ENCODE measurements at places on chromosomes 5 and 9. TPM values are rescaled to one million over a fixed set of nuclear protein-coding genes. Genes with fewer than 3 reads are reported as not detected.

The LCN2 gene
- not detected for total RNA-seq

The WDR41 gene
- total RNA-seq: 47.4 TPM

The IL9 gene
- total RNA-seq: not detected

DNA sequence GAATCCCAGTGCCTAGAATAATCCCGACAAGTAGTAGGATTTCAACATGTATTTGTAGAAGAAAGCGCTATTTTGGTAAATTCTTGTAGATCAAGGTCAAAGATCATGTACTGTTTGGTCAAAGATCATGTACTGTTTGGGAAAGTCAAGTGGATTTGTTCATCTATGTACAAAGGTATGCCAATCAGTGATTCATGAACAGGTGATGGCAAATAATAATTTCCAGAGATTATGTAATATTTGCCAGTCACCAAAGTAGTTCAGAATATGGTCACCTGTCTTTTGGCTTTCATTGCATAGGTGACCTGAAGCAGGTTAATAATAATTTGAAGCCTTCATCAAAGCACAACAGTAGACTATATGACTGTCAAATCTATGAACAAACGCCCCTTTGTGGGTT, 398.2 kb downstream of the EFNA5 start:
- H3K4me3 ChIP-seq: no peak overlapping the region
- no peak for DNase-seq
- peaks cover 1% of the 10 kb centered on the region for H3K27me3 ChIP-seq
- no peaks in the 10 kb centered on the region for H3K36me3 ChIP-seq

- peaks cover 17% of the 10 kb centered on the region for H3K36me3 ChIP-seq
- DNase-seq: no peak
- H3K27ac ChIP-seq: no peak overlapping the region
- no peak overlapping the region for H3K4me3 ChIP-seq
- H3K27me3 ChIP-seq: peaks cover 3% of the 10 kb centered on the region
- H3K4me1 ChIP-seq: peaks cover 14% of the 10 kb centered on the region
Observed at GRCh38 chr5:75365740-75366139, 28.7 kb downstream of the HMGCR start.

The GABRA6 gene
- total RNA-seq: not detected

GRCh38 chr5:78273436-78273835, 21.1 kb downstream of the AP3B1 start:
- no peak overlapping the region for H3K4me3 ChIP-seq
- H3K4me1 ChIP-seq: peaks cover 20% of the 10 kb centered on the region
- no peaks in the 10 kb centered on the region for H3K27me3 ChIP-seq
- DNase-seq: no peak
- H3K27ac ChIP-seq: no peak overlapping the region

DNA sequence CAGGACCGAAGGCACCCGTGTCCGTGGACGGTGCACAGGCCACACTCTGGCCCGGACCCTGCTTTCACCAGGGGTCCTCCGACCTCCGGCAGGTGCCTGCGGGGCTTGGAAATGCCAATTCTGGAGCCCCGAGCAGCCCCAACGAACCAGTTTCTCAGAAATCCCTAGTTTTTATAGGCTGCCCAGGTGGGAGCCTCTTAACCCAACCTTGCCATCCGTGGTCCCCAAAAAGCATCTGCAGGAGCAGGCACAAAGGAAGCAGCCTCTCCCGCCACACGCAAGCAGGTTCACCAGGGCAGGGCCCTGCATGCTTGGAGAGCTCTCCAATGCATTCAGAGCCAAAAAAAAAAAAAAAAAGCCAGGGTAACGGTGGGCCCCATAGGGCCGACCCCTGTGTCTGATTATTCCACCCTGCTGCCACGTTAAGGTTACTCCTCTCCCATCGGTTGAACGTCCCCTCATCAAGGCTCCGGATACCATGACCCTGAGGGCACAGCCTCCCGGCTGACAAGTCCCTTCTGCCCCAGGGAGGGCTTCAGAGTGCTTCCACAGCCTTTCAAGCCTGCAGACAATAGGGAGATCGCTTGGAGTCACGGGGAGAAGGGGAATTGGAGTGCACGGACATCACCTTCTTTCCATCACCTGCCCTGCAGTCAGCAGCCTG, 796 bp upstream of the TPRN start:
- no peaks in the 10 kb centered on the region for H3K36me3 ChIP-seq
- peak overlapping the region; percentile 77 for H3K4me3 ChIP-seq
- peaks cover 10% of the 10 kb centered on the region for H3K27me3 ChIP-seq
- H3K27ac ChIP-seq: no peak overlapping the region
- peaks cover 8% of the 10 kb centered on the region for H3K4me1 ChIP-seq
- DNase-seq: no peak

The SLF1 gene
- 4.6 TPM for total RNA-seq

The ADAMTS13 gene
- 9.1 TPM for total RNA-seq

The OR13D1 gene
- not detected for total RNA-seq

- H3K27ac ChIP-seq: no peak overlapping the region
- DNase-seq: peak; percentile 65
- no peaks in the 10 kb centered on the region for H3K36me3 ChIP-seq
- peaks cover 3% of the 10 kb centered on the region for H3K4me1 ChIP-seq
- no peaks in the 10 kb centered on the region for H3K27me3 ChIP-seq
Observed at GRCh38 chr5:138077064-138077696, 6.7 kb upstream of the WNT8A start.

The FOXD4L4 gene
- total RNA-seq: 0.13 TPM

- no peak overlapping the region for H3K4me3 ChIP-seq
- no peak overlapping the region for H3K27ac ChIP-seq
- DNase-seq: no peak
- no peaks in the 10 kb centered on the region for H3K27me3 ChIP-seq
- H3K36me3 ChIP-seq: no peaks in the 10 kb centered on the region
- no peaks in the 10 kb centered on the region for H3K4me1 ChIP-seq
Observed at GRCh38 chr5:168736281-168736831, 157.2 kb upstream of the PANK3 start.

GRCh38 chr9:112765281-112765680, 14.7 kb downstream of the SNX30 start:
- H3K27me3 ChIP-seq: peaks cover 6% of the 10 kb centered on the region
- H3K27ac ChIP-seq: no peak overlapping the region
- no peaks in the 10 kb centered on the region for H3K4me1 ChIP-seq
- H3K36me3 ChIP-seq: peaks cover 8% of the 10 kb centered on the region
- H3K4me3 ChIP-seq: no peak overlapping the region

- H3K36me3 ChIP-seq: no peaks in the 10 kb centered on the region
- peaks cover 10% of the 10 kb centered on the region for H3K27me3 ChIP-seq
- peaks cover 29% of the 10 kb centered on the region for H3K4me1 ChIP-seq
- no peak for DNase-seq
- peak overlapping the region; percentile 52 for H3K27ac ChIP-seq
Observed at GRCh38 chr5:528629-529511, 4.6 kb upstream of the SLC9A3 start.

The TRIM36 gene
- total RNA-seq: 9.9 TPM

DNA sequence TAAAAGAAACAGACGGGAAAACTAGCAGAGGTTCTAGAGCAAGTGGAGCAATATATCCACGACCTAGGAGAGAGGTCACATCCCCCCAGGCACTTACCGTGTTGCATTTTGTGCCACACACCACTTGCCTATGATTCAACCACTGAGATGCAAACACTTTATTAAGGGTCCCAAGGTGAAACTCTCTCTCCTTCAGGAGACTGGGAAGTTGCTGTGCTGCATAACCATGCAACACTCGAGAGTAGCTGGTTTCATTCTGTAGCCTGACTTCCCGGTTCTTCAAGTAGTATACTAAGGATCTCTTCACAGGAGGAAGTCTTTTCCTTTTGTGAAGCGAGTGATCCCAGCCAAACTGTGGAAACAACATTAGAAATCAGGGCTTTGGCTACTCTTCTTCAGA, 1.6 kb downstream of the DCAF12 start:
- DNase-seq: no peak
- H3K4me1 ChIP-seq: peaks cover 46% of the 10 kb centered on the region
- H3K27me3 ChIP-seq: peaks cover 9% of the 10 kb centered on the region
- peaks cover 33% of the 10 kb centered on the region for H3K36me3 ChIP-seq

The KLHL3 gene
- total RNA-seq: 200 TPM

- H3K27me3 ChIP-seq: no peaks in the 10 kb centered on the region
- no peak overlapping the region for H3K4me3 ChIP-seq
- H3K27ac ChIP-seq: peak overlapping the region; percentile 42
- no peak for DNase-seq
- no peaks in the 10 kb centered on the region for H3K36me3 ChIP-seq
- peaks cover 9% of the 10 kb centered on the region for H3K4me1 ChIP-seq
Observed at GRCh38 chr5:75668977-75669689, 48.1 kb downstream of the POC5 start.

The RASGEF1C gene
- 0.64 TPM for total RNA-seq

- peaks cover 2% of the 10 kb centered on the region for H3K36me3 ChIP-seq
- H3K4me1 ChIP-seq: no peaks in the 10 kb centered on the region
- H3K27ac ChIP-seq: no peak overlapping the region
- DNase-seq: no peak
- H3K27me3 ChIP-seq: peaks cover 3% of the 10 kb centered on the region
Observed at GRCh38 chr5:3954633-3955032, 359.0 kb downstream of the IRX1 start.

DNA sequence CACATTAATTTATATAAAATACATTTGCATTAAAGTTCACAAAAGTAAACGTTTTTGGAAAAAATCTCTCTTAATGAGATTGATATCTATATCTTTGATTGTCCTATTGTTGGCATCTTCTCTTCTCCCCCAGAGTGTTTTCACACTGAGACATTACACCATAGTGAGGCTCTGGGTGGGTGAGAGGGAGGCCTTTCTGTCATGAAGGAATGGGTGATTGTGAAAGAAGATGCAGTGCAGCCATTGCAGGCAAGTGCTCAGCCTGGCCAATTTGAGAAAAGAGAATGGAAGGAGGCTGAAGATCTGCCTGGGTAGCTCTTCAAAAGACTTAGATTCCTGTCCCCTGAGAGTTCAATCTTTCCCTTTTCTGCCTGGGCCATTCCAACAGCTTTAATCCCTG, 140.8 kb downstream of the SLC12A2 start:
- H3K4me1 ChIP-seq: no peaks in the 10 kb centered on the region
- H3K27ac ChIP-seq: no peak overlapping the region
- no peak overlapping the region for H3K4me3 ChIP-seq
- DNase-seq: no peak
- peaks cover 2% of the 10 kb centered on the region for H3K27me3 ChIP-seq
- no peaks in the 10 kb centered on the region for H3K36me3 ChIP-seq

The P4HA2 gene
- 9.9 TPM for total RNA-seq

The SPARC gene
- total RNA-seq: 1,214 TPM

DNA sequence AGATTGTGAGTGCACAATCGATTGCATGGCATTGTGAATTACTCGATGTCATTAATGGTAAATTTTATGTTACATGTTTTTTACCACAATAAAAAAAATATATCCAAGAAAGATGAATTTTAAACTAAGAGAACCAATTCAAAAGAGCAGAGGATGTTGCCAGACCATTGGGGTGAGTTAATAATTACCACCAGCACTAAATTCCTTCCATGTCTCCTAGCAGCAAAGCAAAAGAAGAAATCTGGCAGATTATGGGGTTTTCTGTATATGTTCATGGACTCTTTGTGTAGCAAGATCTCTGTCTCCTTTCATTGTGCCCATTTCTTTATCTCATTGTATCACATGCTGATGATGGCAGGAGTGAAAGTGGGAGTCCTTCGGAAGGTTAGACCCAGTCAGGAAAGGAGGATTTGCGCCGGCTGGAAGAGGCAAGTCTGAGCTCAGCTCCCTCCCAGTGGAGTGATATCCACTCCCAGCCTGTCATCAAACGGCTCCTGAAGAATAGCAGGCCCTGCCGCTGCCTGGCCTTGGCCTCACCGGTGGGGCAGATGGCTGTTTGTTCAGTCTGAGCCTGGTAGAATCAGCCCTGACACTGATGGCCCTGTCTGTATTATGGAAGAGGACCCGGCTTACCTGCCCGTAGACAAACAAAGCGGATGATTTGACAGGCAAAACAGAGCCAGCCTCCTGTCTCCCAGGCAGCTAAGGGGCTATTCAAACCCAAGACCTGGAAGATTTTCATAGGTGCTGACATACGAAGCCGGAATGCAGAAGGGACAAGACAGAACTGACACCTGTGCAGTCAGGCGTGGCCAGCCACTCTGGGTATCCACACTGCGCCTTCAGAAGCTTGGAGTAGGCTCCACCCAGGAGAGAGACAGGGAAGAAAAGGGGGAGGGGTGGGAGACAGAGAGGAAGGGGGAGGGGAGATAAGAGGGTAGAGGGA, 21.9 kb upstream of the FOXE1 start:
- no peaks in the 10 kb centered on the region for H3K36me3 ChIP-seq
- peaks cover 5% of the 10 kb centered on the region for H3K4me1 ChIP-seq
- H3K27ac ChIP-seq: no peak overlapping the region
- no peak for DNase-seq
- H3K27me3 ChIP-seq: no peaks in the 10 kb centered on the region

GRCh38 chr5:28473531-28474107, 1435.2 kb upstream of the CDH9 start:
- H3K4me1 ChIP-seq: peaks cover 4% of the 10 kb centered on the region
- H3K27me3 ChIP-seq: no peaks in the 10 kb centered on the region
- H3K4me3 ChIP-seq: no peak overlapping the region
- no peak overlapping the region for H3K27ac ChIP-seq

The MED22 gene
- total RNA-seq: 32.9 TPM

DNA sequence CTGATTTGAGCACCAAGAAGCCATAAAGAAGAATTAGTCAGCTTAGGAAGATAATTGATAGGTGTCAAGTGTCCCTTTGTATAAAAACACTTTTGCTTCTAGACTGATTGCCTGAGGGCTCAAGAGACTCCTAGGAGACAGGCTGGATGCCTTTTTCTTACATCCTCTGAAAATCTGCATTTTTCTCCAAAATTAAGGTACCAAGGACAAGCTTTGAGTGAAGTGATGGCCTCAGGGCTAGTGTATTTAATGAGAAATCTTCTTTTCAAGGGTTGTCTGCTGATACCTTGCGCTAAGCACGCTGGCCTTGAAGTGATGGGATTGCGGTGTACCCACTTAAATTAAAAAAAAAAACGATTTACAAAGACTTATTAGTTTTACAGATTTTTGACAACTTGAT, 304.0 kb downstream of the TLR4 start:
- no peak for DNase-seq
- H3K36me3 ChIP-seq: no peaks in the 10 kb centered on the region
- H3K4me3 ChIP-seq: no peak overlapping the region
- no peaks in the 10 kb centered on the region for H3K27me3 ChIP-seq

The TLX3 gene
- 0.23 TPM for total RNA-seq

The CEL gene
- 4.2 TPM for total RNA-seq

- peaks cover 4% of the 10 kb centered on the region for H3K36me3 ChIP-seq
- peaks cover 5% of the 10 kb centered on the region for H3K27me3 ChIP-seq
- no peaks in the 10 kb centered on the region for H3K4me1 ChIP-seq
- no peak for DNase-seq
- H3K4me3 ChIP-seq: no peak overlapping the region
Observed at GRCh38 chr9:94981723-94982090, 255.2 kb downstream of the AOPEP start.

- peaks cover 7% of the 10 kb centered on the region for H3K4me1 ChIP-seq
- no peaks in the 10 kb centered on the region for H3K36me3 ChIP-seq
- H3K27me3 ChIP-seq: peaks cover 6% of the 10 kb centered on the region
Observed at GRCh38 chr5:125057912-125058826, 311.7 kb upstream of the ZNF608 start.

The ROR2 gene
- total RNA-seq: 3.5 TPM

DNA sequence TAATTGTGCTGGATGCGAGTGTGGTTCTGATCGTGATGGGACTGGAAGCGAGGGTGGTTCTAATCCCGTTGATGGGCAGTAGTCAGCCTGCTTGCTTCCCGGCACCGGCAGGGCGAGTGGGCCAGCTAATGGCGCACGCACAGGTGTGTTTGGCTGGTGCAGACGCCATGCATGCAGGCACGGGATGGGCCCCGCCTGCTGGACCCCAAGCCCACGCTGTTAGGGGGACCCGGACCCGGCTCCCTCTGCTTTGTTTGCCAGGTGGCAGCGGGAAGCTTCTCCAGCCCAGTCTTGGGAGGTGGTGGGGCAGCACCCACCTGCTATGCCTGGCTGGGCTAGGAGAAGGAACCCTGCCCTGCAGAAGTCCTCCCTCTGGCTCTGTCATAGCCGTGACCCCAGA, 70.3 kb downstream of the VAV2 start:
- H3K4me3 ChIP-seq: no peak overlapping the region
- H3K4me1 ChIP-seq: peaks cover 2% of the 10 kb centered on the region
- H3K27me3 ChIP-seq: peaks cover 3% of the 10 kb centered on the region
- DNase-seq: no peak
- H3K36me3 ChIP-seq: no peaks in the 10 kb centered on the region

The FPGS gene
- 51.3 TPM for total RNA-seq

All from endothelial cell (in vitro differentiated cells).